Renal cortical epithelial cell (primary cell): ENCODE measurements at places on chromosomes 6 and 20.

DNA sequence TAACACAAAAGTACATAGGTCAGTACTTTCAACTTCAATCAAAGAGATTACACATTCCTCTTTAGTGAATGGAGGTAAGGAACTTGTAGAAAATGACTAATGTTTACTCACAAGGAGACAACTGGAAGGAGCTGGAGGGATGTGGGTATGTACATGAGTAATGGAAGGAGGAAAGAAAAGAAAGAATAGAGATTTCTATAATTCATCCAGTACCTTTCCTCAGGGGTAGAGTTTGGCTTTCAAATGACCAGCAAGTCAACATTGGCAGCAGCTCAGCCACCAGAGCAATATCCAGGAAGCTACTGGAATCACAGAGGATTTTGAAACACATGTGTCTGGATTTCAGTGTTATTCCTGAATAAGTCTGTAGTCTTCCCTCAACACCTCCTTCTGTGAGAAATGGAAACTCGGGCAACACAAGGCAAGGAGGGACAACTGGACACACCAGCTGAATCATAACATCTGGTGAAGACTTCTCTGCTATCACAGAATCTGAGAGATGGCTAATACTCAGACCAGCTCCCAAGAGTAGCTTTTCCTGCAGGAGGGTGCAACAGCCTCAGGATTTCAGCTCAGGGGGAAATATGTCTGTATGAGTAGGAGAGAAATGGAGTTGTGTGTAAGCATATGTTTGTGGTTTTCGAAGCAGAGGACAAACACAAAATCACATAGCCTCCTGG lies 98.8 kb downstream of the HAO1 start:
- DNase-seq, result peak; percentile 96

- no peak for DNase-seq
Observed at GRCh38 chr6:111631018-111631417, 25.3 kb upstream of the TRAF3IP2 start.

GRCh38 chr20:48898210-48898609 lies 23.3 kb upstream of the ARFGEF2 start:
- DNase-seq, result peak; percentile 16

DNA sequence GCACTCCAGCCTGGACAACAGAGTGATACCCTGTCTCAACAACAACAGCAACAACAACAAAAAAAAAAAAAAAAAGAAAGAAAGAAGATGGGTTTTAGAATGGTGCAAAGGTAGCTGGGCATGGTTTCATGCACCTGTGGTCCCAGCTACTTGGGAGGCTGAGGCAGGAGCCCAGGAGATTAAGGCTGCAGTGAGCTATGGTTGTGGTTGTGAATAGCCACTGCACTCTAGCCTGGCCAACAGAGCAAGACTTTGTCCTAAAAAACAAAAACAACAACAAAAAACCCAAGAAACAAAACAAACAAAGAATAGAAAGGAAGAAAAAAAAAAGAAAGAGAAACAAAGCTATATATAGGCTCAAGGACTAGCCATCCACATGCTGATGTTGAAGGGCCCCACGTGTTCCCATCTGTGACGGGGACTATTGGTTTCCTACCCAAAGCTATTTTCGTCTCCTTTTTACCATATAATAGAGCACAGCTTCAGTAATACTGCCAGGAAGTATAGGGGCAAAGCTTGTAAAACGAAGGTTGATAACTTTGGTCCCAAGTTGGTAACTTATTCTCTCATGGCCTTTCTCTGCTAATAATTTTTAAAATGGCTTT lies 7.9 kb upstream of the EEF1E1 start:
- no peak for DNase-seq

DNA sequence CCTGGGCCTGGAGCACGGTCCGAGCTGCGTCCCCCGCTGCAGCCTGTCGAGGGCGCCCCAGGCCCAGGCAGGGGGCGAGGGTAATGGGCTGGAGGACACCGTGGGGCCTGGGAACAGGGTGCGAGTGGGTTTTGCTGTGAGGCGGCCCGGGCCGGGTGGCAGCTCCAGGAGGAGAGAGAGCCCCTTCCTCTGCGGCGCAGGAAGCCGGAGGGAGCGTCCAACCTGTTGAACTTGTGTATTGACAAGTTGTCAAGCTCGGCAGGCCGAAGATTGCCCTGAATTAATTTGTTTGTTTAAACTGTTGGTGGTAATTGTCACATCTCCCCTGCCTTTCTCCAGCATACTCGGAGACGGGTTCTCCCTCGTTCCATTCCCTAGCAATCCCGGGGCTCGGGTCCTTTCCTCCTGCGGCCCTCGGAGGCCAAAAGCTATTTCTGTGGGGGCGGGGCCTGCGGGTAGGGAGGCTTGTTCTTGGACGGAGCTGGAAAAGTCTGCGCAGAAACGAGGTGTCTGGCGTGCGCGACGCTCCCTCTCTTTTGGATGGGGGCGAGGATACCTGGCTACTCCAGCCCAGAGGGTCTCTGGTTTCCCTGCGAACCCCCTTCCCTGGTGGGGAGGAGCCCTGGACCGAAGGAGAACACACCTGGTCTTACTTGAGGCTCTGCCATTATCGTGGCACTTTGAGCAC lies 9.9 kb downstream of the NR2E1 start:
- no peak for DNase-seq

- no peak for DNase-seq
Observed at GRCh38 chr6:36596356-36596755, 2.2 kb downstream of the SRSF3 start.

DNA sequence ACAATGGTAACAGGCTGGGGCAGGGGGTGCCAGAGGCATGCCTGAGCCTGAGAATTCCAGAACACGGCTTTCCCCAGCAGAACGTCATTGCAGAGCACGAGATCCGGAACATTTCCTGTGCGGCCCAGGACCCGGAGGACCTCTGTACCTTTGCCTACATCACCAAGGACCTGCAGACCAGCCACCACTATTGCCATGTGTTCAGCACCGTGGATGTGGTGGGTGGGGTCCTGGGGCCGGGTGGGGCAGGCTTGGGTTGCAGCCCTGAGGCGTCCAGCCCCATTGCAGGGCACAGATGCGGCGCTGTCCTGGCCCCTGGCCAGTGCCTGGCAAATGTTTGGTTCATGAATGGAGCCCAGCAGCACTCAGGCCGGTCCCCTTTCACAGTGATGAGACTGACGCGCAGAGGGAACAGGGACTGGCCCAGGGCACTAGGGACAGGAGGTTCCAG lies 57.1 kb downstream of the TCP11 start:
- no peak for DNase-seq

DNA sequence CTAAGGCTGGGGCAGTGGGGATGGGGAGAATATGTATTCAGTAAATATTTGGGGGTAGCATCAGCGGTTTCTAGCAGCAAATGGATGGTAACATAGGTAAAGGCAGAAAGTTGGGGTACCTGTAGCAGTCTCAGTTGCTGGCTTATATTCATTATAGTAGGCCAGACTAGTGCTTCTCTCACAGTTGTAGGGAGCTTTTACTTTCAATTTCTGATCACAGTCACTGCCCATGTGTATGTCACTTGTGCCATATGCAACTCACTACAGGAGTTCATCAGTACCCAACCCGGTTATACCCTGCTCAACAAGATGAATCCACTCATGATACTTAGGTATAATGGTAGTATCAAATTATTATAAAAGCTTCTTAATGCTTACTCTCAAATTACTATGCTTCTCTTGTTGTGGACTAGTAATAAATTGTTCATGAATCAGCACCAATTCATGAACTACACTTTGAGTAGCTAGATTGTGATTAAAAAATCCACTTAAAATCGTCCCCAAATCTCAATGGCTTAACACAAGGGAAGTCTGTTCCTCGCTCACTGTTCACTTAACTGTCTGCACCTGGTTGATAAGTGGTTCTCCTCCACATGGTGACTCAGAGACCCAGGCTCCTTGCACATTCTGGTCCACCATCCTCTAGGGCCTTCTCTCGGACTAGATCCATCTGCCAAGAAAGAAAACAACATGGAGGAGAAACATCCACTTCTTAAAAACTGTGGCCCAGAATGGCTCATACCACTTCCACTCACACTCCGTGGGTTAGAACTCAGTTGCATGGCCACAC lies 31.3 kb upstream of the MYLIP start:
- DNase-seq, result no peak

DNA sequence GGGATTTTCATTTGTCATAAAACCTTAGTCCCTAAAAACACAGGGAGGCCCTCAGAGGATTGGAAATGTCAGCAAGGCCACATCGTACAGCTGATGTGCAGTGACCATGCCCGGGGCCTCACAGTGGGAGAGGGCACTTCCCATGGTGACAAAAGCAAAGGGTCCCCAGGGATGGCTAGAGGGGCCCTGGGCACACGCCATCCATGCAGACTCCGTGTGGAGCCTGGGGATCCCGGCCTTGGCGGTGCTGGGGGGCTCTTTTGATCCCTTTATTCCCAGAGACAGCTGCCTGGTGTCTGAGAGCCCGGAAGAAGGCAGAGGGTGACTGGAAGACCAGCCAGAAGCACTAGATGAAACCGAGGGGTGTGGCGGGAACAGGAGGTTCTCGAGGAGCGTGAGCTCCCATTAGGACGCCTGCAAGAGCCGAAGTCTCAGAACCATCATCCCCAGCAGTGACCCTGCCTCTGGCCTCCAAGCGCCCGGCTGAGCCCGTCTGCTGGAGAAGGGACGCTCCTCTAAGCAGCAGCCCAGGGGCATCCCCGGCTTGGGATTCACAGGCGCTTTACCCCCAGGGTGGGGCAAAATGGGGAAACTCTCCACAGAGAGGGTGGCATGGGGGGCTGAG lies 49.1 kb upstream of the FRMD1 start:
- no peak for DNase-seq

DNA sequence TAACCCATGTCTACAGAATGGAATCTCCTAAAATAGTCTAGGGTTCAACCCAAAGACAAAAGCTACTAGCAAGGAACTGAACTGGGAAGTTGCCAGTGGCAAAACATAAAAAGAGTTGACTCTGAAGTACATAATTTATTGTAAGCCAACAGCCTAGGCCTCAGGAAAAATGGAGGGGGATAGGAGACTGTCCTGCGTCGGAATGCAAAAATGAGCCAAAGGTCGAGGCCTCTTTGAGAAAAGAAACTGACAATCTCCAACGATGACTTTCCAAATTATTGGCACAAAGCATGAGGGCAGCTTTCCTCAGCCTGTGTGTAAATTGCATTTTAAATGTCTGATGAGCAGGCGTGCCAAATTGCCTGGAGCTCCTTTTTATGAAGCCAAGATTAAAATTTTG lies 2.1 kb downstream of the COL12A1 start:
- no peak for DNase-seq

- no peak for DNase-seq
Observed at GRCh38 chr20:45500022-45500421, 15.4 kb downstream of the SPINT3 start.

DNA sequence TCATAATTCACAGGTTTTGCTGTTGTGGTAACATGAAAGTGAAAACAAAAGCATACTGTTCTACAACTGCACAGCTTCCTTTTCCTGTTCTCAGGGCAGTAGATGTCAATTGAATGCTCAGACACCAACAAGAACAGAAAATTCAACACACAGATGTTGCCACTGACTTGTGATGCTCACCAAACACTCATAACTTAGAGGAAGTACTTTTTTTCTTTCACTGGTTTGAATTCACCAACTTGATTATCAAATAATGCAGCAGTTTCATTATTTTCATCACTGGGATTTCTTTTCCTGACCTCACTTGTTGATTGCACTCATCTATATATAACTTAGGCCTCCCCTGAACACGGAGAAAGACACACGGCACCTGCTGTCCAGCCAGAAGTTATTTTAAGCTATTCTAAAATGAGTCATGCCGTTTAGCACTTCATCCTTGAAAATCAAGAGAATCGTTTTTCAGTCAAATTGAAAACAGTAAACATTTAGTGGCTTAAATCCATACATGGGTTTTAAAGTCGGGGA lies 949 bp downstream of the TXLNB start:
- DNase-seq, result peak; percentile 61

GRCh38 chr6:63415286-63415685 lies 95.5 kb upstream of the LGSN start:
- DNase-seq, result no peak

DNA sequence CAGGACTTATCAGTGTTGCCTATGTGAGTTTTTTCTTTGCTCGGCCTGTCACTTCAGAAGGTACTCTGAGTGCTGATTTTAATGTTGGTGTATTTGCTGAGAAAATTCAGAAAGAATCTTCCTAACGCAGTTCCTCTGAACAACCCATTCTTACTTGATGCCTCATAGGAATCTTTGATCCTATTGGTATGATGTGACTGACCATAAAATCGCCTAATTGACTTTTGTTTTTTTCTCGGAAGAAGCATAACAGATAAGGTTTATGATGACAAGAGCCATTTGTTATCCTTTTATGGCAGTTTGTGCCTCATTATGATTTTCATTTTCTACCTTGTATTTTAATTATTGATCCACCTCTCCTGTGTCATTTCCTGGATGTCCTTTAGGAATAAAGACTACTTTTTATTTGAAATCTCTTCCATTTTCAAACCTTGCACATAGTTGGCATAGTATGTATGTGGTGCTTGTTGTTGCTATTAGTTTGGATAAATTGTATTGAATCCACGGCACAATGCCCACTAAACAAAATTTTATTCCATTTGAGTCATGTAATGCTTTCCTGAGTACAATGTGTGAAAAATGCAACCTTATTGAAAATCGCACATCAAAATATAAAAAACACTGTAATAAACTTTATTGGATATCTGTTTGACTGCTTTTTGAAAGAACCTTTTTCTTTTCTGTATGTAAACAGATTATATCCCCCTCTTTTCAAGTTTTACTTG lies 37.3 kb downstream of the LRRC1 start:
- DNase-seq, result no peak

- no peak for DNase-seq
Observed at GRCh38 chr6:85641522-85641896, 1.2 kb downstream of the SYNCRIP start.

DNA sequence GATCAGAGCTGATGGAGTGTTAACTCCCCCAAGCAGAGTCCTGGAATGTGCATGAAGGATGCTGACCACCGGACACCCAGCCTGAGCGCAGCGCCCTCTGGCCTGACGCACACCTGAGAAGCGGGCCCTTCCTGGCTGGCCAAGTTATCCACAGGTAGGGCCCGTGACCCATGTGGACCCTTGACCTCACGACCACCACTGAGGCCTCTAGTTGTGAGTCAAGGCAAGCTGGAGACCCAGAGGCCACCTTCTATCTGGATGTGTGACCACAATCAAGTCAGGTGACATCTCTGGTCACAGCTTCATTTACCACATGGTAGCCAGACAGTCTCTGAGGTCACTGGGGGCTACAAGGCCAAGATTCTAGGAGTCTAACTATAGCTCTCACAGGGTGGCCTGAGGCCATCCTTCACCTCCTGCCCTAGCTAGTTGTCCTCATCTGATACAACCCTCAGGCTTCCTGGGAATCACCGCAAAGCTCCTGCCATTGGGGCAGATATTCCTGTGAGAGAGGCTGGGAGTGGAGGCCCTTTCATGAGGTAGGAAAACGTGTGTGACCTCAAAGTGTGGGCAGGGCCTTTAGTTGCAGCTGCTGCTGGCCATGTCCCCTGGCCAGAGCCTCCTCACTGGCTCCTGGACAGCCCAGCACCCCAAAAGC lies 53.1 kb downstream of the DSTN start:
- no peak for DNase-seq

DNA sequence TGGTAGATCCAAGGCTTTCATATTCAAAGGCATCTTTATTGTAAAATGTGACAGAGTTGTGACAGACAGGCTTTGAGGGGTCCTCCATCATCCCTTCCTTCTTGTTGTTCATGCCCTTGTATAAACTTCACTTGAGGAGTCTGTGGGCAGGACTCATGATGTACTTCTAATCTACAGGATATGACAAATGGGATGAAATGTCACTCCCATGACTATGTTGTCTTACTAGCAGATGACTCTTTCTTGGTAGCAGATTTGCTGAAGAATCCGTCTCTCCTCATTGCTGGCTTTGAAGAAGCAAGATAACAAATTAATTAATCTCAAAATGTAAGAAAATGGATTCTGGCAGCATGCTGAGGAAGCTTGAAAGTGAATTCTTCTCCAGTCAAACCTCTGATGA lies 566.1 kb downstream of the TFAP2B start:
- no peak for DNase-seq
